ENCODE measurements at places on chromosomes 6 and 20.

DNA sequence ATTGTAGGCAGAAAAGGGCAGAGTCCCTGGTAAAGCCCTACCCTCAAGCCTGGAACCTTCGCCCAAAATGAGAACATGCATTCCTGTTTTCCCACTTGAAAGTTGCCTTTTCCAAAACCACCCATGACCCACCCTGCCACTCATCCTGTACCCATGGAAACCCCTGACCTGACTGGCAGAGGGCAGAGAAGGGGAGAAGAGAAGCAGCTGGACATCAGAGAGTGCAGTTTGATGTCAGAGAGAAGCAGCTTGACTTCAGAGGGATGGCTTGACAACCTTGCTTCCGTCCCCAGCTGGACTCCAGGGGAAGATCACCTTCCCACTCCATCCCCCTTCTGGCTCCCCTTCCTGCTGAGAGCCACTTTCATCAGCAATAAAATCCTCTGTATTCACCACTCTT lies 123.6 kb upstream of the SHLD1 start:
- DNase-seq = no peak

- DNase-seq = no peak
These were observed 1.8 kb upstream of the FBXO30 start for GRCh38 chr6:145816392-145816791.

DNA sequence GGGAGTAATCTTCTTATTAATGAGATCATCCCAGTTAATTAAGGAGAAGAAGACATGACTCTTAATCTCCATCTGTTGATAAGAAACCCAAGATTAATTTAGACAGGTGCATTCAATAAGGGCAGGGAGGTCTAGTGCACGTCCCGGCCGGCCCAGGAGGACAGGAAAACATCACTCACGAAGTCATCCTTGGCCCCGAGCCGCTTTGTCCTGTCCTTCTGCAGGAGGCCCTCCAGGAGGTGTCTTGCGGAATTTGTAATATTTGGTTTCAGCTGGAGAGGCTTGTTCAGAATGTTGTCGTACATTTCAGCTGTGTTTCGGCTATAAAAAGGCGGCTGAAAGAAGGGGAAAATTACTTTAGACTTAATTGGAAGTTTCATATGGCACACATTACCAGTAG lies 118.4 kb upstream of the SLC2A12 start:
- DNase-seq = no peak

- DNase-seq = no peak
These were observed 533.6 kb downstream of the RNF144B start for GRCh38 chr6:18920701-18921100.

GRCh38 chr6:73624896-73625295 lies 28.9 kb downstream of the SLC17A5 start:
- no peak for DNase-seq

DNA sequence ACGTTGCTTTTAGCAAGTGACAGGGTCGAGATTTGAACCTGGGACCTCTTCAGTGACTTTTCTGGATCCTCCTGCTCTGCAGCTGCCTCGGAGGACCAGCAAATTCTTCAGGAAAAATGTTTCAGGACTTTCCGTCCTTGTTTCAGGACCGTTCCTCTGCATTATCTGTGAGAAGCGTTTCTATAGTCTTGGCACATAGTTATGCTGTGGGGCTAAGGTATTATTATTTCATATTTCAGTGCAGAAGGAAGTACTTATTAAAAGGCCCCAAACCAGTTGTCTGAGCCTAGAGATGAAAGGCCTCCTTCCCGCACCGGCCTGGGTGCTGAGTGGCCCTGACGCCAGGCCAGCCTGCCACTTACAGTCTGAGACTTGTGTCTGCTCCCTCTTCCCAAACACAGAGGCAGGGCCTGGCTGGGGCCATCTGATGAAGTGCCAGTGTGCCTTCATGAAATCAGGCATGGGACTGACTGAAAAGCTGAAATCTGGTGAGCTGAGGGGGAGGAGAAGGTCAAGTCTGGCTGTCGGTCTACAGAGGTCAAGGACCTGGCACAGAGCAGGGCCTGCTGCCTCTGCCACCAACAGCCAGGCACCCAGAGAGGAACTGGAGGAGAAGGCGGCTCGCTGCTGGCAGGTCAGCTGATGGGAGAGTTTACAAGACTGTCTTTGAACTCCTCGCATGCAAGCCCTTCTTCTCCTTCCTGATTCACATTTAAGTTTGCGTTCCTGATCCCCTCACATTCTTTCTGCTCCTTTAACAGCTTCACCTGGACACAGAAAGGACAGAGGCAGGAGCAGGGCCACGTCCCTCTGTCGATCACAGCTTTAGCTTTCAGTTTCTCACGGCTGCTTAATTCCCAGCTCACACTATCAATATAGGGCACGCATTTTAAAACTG lies 8.9 kb upstream of the QKI start:
- DNase-seq = no peak

- DNase-seq = no peak
These were observed 168.0 kb downstream of the HDGFL1 start for GRCh38 chr6:22737331-22737730.

- DNase-seq = no peak
These were observed 13.8 kb downstream of the TMX4 start for GRCh38 chr20:8005575-8006366.

DNA sequence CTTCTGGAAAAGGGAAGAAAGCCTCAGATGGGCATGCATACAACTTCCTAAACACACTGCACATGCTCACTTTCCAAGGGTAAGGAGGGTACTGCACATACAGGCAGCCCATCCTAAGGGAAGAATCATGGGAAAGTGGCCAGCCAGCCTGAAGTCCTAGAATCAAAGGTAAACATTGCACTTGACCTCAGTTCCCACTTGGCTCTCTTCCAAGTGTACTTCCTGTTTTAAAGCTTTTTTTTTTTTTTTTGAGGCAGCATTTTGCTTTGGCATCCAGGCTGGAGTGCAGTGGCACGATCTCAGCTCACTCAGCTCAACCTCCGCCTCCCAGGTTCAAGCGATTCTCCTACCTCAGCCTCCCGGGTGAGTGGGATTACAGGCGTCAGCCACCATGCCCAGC lies 225.3 kb upstream of the EPHA7 start:
- DNase-seq = no peak

DNA sequence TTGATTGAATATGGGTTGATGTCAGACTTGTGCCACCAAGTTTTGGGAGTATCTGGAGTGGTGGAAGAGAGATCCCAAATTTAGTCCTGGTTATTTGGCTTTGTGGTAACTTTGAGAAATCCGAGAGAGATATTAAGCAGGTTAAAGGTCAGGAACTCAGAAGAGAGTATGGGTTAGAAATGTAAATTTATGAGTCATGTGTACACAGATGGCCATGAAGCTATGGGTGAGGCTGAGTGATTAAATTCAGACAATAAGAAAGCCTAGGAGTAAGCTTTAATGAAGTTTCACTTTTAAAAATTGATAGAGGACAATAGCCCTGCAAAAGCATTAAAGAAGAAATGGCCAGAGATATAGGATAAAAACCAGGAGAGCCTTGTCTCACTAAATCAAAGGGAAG lies 14.3 kb downstream of the RIMS1 start:
- no peak for DNase-seq

- no peak for DNase-seq
These were observed 244.4 kb downstream of the FOXA2 start for GRCh38 chr20:22339946-22340345.

DNA sequence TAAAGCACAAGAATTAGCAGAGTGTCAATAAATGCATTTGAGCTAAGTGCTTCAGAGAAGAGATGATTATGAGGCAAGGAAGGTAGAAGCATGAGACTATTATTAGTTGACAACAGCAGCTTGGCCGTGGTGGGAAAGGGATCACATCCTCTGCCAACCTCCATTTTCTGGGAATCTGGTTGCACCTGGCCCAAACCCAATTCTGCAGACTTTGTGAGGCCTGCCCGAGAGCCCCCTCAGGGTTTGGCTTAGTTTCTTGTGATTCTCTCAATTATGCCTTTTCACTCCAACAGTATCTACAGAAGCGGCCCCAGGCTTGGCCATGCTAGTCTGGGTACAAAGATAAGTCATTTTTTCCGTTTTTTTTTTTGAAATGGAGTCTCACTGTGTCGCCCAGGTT lies 111.0 kb upstream of the B3GAT2 start:
- no peak for DNase-seq

DNA sequence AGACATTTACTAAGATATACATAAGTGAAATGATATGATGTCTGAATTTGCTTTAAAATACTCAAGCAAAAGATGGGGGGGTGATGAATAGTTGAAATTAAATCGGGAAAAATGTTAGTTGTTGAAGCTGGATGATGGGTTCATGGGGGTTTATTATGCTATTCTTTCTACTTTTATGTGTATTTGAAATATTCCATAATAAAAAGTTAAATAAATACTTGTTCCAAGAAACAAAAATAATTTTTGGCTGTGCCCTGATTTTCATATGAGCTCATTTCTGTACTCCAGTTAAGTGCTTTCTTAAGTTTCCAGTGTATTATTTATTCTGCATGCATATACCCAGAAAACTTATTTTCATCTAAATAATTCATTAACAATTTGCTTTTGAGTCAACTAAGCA lies 138.6 kb downstream of the AIG1 start:
- no peak for DNase-seq

Measured in PC-9 (cell line).